ENCODE measurements at places on chromosomes 6 and 20. TPM values are rescaled to one million over a fixed set of nuclear protein-coding genes. Genes with fewer than 3 reads are reported as not detected.

LST1 gene
- not detected for total RNA-seq

TSPYL1 gene
- total RNA-seq: 24.3 TPM

RRBP1 gene
- 88.8 TPM for total RNA-seq

BHLHE23 gene
- not detected for total RNA-seq

TMC2 gene
- total RNA-seq: not detected

RIPPLY2 gene
- total RNA-seq: not detected

SLC17A4 gene
- not detected for total RNA-seq

MLN gene
- total RNA-seq: not detected

SIRT5 gene
- total RNA-seq: 3.6 TPM

RBL1 gene
- 7.5 TPM for total RNA-seq

SYCP2 gene
- total RNA-seq: 0.33 TPM

TRAM2 gene
- total RNA-seq: 31.5 TPM

EGFL8 gene
- 1.9 TPM for total RNA-seq

VSTM2L gene
- total RNA-seq: 10.6 TPM

MUC22 gene
- total RNA-seq: not detected

ZNF831 gene
- total RNA-seq: not detected

SMOC2 gene
- not detected for total RNA-seq

SLC17A1 gene
- 0.14 TPM for total RNA-seq

FOXA2 gene
- total RNA-seq: 13.0 TPM

LHFPL5 gene
- not detected for total RNA-seq

SLPI gene
- total RNA-seq: 9.0 TPM

MAS1 gene
- total RNA-seq: not detected

HLA-DOA gene
- total RNA-seq: not detected

ZNF334 gene
- not detected for total RNA-seq

CGA gene
- total RNA-seq: not detected

FERMT1 gene
- 16.7 TPM for total RNA-seq

THEMIS gene
- total RNA-seq: not detected

ABHD16B gene
- total RNA-seq: not detected

SAMD5 gene
- total RNA-seq: 0.58 TPM

CCN2 gene
- total RNA-seq: 82.6 TPM

MEA1 gene
- total RNA-seq: 94.9 TPM

OOEP gene
- not detected for total RNA-seq

C6orf52 gene
- total RNA-seq: 2.6 TPM

TCF15 gene
- not detected for total RNA-seq

DDRGK1 gene
- 68.6 TPM for total RNA-seq

FNDC11 gene
- total RNA-seq: 0.09 TPM

TINAG gene
- not detected for total RNA-seq

HMGCLL1 gene
- total RNA-seq: 0.11 TPM

PLN gene
- not detected for total RNA-seq

NKX2-2 gene
- not detected for total RNA-seq

TP53TG5 gene
- total RNA-seq: not detected

RAET1L gene
- total RNA-seq: not detected

SLC4A11 gene
- 5.9 TPM for total RNA-seq

DEFB132 gene
- total RNA-seq: not detected
